ENCODE measurements at places on chromosomes 6 and 20.
A peak's percentile ranks its signal among the peaks of the same experiment; 100 is the strongest.

DNA sequence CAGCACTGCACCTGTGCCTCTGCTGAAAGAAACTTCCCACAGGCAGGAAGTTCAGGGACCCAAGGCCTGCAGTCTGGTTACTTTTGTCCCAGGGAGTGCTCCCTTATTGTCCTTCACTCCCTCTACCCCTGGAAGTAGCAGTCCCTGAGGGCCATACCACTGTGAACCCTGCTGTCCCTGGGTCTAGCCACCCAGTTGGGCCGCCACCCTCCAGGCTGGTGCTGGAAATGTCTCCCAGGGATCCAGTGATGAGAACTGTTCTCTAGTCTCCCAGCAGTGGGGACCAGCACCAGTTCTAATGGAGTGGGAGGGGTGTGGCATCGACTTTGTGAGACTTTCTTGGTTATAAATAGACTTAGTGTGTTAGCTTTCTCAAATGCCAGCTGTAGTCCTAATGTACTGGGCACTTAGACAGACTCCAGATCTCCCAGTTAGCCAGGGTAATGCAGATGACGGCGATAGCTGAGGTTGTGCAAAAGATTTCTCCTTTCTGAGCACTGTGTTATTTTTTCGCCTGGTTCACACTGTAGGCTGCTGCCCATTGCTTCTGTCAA is 462.5 kb downstream of the CDH26 start:
- DNase-seq, result no peak

DNA sequence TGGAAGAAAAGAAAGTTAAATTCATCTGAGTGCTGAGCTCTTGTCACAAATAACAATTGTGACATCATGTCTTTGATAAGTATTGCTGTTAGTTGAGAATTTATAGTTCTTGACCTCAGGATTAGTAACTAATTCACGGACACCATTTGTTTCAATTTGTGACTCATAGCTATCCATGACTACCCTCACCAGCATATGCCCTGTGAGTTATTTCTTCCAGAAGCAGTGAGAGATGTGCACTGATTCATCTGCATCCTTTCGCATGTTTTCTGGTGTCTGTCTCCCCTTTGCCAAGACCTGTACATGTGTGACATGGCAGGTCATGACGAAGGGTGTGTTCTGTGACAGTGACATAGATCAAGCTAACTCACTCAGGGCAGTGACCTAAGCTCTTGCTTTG is 86.9 kb downstream of the SOBP start:
- no peak for DNase-seq

DNA sequence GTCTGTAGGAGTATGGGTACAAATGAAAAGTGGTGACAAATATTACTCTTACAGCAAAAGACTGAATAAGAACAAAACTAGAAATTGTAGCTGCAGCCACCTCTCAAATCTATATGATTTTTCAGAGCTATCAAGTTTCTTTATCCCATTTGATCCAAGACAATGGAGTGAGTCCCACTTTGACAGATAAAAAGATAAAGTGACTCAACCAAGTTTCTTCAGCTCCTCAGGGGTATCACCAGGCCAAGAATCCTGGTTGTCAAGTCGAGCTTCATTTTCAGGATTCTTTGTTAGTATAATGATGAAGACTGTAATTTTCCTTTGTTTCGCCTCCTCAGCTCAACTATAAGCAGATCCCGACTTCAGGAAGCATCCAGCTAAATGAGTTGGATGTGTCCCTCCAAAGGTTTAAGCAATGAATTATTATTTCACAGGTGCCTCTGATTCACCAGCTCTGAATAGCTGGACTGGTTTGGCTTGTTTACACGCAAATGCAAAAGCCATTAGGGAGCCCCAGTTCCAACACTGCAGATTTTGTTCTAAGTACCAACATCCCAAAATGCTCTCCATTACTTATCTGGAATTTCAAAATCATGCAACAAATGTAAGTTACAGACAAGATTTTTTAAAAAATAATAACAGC is 238.9 kb downstream of the MAFB start:
- DNase-seq, result no peak

DNA sequence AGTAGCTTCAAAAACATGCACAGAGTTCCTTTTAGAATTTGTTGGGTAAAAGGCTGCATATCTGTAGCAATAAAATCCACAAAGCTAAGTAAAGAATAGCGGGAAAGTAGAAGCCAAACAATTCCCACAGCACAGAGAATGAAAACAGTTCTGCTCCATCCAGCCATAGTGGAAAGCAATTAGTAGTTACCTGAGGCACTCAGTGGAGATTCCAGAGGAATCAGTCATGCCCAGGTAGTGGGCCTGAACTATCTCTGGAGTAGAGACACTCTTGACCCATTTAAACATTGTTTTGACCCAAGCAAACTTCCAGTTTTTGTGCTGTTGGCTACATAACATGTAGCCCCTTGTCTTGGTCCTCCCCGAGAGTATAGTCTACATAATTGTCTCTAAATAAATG is 559.5 kb upstream of the PTCHD4 start:
- DNase-seq, result no peak

GRCh38 chr20:49096203-49096730 is 50.2 kb downstream of the CSE1L start:
- no peak for DNase-seq

GRCh38 chr6:37674161-37674560 is 23.5 kb downstream of the MDGA1 start:
- DNase-seq, result no peak

DNA sequence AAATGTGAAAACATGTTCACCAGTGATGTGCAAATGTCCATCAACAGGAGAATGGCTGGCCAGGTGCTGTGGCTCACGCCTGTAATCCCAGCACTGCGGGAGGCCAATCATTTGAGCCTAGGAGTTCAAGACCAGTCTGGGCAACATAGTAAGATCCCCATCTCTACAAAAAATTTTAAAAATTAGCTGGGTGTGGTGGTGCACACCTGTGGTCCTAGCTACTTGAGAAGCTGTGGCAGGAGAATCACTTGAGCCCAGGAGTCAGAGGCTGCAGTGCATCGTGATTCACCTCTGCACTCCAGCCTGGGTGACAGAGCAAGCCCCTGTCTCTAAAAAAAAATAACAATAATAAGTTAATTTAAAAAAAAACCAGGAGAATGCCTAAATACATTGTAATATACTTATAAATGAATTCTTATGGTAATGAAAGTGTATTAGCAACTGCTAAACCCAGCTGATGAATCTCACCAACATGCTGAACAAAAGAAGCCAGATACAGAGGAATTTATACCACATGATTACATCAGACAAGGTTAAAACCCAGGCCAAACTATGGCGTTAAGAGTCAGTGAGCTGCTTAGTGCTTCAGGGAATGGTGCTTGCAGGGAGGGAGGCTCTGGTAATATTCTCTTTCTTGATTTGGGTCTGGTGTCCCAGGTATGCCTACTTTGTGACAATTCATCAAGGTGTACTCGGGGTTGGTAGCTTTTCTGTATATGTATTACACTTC is 36.4 kb downstream of the RPP40 start:
- no peak for DNase-seq

GRCh38 chr6:149033454-149033853 is 284.1 kb upstream of the TAB2 start:
- no peak for DNase-seq

GRCh38 chr6:43972179-43972912 is 154.9 kb downstream of the MRPL14 start:
- DNase-seq, result peak; percentile 59

GRCh38 chr20:59937150-59937549 is 3.0 kb downstream of the PPP1R3D start:
- no peak for DNase-seq

GRCh38 chr20:32191422-32191821 is 16.1 kb downstream of the PLAGL2 start:
- DNase-seq, result no peak

DNA sequence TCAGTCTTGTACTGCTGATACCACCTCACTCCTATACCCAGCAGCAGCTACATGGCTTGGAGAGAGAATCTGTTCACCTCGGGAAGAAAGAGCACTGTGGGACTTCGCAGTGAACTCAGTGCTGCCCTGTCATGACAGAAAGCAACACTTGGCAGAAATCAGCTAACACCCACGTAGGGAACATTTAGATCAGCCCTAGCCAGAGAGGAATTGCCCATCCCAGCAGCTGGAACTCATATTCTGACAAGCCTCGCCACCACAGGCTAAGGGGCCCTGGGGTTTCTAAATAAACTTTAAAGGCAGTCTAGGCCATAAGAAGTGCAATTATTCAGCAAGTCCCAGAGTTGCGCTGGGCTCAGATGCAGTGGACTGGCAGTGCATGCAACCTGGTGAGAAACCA is 1266.8 kb downstream of the GRIK2 start:
- no peak for DNase-seq

DNA sequence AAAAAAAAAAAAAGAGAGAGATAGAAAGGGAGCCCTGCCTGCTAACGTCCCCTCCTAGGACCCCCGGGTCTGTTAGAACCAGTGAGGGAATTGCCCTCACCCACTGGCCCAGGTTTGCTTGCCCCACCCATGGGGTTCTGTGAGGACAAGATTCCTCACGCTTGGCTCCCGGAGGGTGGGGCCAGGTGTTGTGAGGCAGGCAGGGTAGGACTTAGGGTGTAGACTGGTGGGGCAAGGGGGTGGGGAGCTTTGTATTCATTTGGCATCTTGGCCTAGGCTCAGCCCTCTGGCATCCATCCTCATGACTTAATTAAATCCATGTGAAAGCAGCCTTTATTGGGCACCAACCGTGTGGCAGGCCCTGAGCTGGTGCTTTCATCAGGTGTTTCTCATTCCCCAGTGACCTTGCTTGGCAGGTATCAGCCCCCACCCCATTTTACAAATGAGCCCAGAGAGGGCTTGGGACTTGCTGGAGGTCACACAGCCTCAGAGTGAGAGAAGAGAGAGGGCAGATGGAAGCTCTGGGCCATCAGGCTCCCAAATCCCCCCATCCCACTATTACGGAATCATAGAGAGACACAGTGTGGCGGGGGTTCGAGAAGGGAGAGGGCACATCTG is 19.0 kb downstream of the RAB44 start:
- DNase-seq, result no peak

GRCh38 chr6:132209351-132209750 is 191.9 kb downstream of the MOXD1 start:
- no peak for DNase-seq

DNA sequence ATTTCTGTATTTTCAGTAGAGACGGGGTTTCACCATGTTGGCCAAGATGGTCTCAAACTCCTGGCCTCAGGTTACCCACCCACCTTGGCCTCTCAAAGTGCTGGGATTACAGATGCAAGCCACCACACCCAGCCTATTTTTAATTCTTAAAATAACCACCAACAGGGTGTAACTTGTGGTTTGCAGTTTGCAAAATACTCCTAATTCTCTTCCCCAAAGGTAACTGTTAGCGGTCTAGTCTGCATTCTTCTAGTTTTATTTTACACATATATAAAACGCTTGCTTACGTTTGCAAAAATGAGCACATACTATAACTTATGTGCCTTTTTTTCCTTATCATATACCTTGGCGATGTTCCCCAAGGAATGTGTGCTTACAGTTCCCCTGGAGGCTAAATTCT is 25.6 kb upstream of the CHMP4B start:
- DNase-seq, result no peak

DNA sequence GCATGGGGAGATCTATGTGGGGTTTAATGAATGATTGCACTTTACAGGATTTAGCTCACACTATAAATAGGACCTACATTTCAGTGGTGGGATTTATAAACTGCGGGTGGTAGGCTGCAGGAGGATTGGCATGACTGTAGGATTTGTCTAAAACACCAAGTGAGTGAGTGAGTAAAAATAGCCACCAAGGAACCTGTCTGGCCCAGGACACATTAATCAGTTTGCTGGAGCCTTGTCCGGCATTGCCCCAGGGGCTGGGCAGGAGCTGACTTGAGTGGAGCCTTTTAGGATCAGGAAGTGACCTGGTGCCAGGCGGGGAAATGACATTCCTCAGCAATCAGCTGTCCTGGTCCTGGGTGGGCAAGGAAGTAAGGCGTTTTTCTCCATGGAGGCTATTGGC is 278.7 kb upstream of the PRND start:
- no peak for DNase-seq

DNA sequence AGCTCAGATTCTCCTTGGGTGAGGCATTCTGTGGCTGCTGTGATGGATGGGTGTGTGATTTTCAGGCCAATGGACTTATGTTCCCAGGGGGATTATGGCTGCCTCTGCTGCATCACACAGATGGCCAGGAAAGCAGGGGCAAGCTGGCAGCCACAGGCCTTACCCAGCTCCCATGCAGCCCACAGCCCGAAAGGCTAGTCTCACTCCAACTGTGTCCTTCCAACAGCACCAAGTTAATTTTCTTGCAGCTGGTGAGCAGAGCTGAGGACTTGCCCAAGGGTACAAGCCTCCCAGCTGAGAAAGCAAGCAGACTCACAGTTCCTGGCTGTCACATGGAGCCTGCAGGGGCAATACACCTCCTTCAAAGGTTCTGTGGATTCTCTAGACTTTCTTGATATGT is 155.2 kb upstream of the KHDRBS2 start:
- no peak for DNase-seq

DNA sequence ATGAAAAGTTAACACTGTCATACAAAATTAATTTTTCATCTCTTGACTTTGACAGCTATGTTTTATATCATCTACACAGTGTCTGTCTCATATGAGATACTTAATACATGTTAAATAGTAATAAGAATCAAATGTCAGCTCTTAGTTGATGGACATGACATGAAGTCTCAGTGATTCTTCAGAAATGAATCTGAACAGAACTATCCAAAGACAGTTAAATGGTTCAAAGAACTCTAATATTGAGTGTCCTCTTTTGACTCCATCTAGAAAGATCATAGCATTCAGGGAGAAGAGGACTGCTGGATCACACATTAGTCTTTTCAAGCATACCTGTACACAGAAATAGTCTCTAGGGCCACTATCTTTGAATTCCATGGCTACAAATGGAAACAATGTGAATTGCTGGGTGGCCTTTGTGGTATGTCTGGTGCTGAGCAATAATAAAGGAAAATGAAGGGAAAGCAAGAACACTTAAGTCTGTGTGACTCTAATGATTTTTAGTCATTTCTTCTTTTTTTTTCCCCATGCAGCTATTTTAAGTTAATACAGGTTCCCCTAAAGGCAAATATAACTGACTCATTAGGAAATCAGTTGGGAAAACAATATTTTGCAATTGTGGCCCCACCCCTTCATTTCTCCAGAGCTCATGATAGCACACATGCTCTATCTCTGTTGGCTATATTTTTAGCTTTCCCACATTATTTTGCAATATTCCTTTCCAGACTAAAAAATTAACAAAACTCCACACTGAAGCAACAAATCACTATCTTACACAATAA is 367.5 kb downstream of the GRIK2 start:
- DNase-seq, result no peak
